ENCODE measurements at places on chromosomes 11 and 22.

- no peak for DNase-seq
Observed at GRCh38 chr11:126167488-126167887, 44.0 kb downstream of the RPUSD4 start.

GRCh38 chr22:43217285-43218030 is 30.5 kb upstream of the TTLL12 start:
- no peak for DNase-seq

GRCh38 chr22:38974170-38974825 is 7.8 kb upstream of the APOBEC3B start:
- DNase-seq, result no peak

DNA sequence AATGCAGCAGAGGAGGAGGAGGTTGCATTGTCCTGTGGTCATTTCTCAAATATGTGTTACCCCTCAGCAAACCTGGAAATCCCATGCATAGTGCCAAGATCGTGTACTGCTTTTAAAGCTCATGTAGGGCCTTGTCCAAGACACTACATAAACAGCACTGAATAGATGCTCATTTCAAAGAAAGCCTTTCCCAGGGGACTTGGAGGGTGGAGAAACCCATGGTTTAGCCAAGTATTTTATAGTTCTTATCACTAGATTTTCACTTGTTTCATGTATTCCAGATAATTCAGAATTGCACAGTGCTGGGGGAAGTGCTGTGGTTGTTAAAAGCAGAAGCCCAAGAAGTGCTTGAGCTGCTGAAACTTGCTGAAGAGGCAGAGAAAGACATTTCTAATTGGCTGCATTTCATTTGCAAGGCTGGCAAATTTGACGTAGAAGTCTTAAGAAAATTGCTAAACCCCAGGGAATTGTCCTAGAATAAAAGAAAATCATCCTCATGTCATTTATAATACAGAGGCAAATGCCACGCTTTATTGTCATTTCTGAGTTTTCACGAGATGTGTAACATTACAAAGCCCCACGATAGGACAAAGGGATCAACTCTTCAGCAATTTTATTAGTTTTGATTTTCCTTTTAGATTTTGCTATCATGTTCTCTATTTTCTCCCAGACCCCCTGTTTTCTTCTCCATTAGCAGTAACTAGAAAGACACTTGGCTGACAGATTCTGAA is 20.1 kb downstream of the CSRP3 start:
- no peak for DNase-seq

DNA sequence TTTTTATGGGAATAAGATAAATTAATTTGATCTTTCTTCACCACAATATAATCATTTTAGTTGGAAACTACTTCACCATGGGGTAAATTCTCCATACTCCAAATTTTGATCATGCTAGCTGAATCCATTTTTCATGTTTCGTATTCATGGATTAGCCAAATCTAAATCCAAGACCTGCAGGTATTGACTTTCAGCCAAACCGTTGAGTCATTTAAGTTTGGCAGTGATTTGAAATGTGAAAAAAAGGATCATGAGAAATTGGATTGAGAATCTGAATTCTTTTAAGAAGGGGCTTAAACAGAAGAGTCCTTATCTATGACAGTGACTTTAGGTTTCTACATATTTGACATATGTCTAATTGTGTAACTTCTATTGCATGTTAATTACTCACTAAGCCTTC is 5.3 kb downstream of the GAS2 start:
- no peak for DNase-seq

GRCh38 chr11:6667733-6668374 is 12.2 kb upstream of the DCHS1 start:
- DNase-seq, result no peak

DNA sequence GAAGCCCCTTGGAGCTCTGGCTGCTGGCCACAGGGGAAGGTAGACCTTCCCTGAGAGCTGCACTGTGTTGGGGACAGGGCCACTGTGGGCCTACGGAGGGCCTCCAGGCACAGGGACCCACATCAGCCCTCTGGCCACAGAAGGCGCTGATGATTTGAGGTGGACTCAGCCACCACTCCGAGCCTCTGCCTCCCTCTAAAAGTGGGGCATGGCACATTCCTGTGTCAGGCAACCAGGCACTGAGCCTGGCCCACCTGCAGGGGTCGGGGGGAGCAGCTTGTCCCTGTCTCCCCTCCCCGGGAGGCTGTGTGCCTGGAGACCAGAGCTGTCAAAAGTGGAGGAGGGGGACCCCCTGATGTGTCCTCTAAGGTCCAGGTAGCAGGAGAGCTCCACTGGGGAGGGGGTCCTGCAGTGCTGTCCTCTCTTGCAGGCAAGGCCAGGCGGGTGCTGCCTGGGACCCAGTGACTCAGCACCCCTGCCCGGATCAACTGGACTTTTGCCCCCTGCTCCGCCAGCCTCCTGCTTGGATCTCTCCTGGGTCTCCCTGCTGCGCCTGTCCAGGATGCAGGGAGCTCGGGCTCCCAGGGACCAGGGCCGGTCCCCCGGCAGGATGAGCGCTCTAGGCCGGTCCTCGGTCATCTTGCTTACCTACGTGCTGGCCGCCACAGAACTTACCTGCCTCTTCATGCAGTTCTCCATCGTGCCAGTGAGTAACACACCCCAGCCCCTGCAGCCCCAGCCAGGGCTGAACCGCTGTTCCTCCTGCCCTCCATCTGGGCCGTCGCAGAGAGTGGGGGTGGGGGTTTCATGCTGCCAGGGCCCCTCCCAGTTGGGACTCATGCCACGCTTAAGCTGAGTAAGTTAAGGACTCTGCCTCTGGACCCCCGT is 17.5 kb upstream of the CDKN1C start:
- no peak for DNase-seq

DNA sequence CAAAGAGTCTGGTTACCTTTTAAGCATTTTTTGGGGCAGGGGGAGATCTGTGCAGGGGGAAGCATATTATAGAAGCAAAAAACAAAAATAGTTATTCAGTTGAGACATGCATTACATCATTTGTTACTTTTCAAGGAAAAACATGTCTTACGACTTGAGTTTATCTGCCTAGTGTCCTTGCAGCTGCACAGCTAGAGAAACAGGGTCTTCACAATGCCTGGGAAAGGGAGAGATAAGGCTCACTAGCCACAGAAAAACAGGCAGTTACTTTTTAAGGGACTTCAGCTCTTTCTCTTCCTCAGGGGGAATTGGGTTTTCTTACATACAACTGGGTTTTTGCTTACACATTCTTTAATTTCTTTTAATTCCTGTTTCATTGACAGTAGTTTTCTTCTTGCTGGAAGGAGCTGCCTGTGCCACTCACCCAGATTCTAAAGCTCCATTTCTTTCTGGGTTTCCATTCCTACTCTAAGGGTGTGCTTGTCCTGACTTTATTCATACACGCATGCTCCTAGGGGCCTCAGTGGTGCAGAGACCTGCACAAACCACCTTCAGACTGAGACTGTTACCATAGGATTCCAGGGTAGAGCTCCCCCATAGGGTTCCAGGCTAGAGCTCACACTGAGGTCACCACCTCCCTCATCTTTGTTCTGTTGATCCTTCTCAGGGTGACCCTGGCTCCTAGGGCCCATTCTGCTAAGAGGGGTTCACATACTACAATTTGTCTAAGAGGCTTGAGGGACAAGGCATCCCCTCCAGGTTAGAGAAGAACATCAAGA is 14.7 kb upstream of the UBQLNL start:
- DNase-seq, result no peak

DNA sequence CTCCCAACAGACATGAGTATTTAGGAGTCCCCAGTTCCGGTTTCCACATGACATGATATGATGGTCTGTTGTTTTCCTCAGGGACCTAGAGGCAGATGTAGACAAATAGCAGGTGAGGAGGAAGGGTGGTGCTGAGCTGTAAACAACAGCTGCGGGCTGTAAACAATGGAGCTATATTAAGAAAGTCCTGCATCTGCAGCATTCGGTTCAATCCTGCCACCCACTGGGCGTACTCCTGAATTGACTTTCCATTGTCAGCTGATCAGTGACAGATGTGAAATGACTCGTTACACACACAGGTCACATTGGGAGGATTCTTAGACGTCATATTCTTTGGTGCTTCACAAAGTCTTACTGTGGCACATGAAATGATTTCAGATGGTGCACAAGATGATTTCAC is 26.8 kb upstream of the RAG1 start:
- no peak for DNase-seq

DNA sequence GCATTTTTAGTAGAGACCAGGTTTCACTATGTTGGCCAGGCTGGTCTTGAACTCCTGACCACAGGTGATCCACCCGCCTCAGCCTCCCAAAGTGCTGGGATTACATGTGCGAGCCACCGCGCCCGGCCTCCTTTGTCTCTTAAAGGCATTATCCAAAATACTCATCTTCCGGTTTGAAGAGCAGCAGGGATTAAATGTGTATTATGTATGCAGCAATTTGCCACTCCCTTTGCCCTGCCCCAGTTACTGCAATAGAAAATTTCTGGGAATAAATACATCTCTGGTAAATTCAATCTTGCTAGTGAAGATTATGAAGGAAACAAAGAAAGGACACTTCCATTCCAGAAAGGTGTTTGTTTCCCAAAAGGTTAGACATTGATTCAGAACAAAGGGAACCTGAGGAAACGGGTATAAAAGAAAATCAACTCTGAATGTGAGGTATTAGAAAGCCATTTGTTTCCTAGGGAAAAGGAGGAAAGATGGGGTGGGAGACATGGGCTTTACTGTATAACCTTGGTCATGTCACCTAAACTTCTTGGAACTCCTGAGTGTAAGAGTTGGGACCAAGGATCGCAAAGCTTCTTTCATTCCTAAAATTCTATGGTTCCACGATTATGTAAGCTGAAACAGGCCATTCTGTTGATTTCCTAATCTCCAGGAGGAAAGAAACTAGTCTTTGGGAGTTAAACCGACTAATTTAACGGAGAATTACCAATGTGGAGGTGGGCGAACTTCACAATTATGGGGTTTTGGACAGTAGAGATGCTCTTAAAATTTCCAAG is 959 bp upstream of the HIPK3 start:
- DNase-seq, result no peak

DNA sequence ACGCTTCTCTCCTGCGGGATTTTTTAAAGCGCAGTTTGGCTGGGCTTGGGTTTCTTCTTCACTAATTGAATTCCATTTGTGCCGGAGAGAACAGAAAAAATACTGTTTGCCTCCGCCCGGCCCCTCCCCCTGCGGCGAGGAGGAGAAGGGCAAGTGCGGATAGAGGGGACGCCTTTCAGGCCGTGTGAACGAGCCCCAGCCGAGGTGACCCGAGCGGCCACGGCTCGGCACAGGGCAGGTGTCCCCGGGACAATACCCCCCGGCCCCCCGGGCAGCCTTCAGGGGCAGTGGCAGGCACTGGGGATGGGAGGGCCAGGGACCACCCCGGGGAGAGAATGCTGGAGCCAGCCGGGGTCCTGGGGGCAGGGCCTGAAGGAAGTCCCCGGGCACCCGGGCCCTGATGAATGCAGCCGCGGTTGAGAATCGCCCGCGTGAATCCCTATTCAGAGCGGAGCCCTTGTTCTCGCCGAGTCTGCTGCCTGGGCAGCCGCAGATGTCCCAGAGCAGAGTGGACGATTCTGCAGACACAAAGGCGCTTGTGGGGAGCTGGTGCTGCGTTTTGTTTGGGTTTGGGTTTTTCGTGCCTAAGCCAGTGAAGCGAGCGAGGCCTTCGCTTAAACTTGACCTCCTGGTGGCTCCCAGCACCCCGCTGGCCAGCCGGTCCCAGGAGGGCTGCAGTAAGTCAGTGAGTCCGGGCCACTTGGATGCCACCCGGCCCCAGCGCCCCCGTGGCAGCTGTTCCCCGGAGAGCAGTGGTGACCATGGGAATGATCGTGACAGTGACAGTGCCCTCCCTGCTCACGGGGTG is 96.0 kb downstream of the WNT7B start:
- no peak for DNase-seq

- no peak for DNase-seq
Observed at GRCh38 chr22:32617271-32617670, 142.7 kb downstream of the FBXO7 start.

GRCh38 chr11:88631497-88631896 is 294.0 kb upstream of the CTSC start:
- DNase-seq, result no peak

DNA sequence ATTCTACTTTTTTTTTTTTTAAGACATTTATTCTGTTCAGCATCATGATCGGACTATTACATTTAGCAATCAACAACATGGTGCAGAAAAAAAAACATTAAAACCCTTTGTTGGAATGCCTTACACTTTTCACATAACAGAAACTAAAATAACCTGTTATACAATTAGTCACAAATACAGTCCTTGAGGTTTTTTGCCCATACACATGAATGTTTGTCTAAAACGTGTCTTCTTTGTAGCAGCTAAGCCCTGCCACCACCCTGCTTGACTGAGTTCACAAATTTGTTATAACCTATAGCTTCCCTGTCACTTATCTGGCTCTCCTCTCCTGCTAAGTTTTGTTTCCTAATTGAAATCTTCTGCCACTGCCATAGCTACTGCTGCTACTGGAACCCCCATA is 75.4 kb upstream of the ARHGAP20 start:
- DNase-seq, result no peak

DNA sequence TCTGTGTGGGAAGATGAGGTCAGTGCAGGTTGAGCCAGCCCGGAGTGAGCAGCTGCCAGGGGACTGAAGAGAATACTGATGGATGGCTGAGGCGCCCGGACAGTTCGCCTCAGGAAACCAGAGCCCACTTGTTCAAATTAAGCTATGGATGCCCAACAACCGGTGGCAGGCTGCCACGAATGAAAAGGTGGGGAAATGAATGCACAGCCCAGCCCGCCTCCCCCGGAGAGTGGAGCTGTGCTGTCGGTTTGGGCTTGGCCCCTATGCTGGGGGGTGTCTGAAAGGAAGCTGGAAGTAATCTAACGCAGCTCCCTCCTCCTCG is 21.9 kb downstream of the HSPA8 start:
- DNase-seq, result no peak

All from hippocampal formation (tissue), 2 donors.